ENCODE measurements at places on chromosomes 1 and 21. TPM values are rescaled to one million over a fixed set of nuclear protein-coding genes. Genes with fewer than 3 reads are reported as not detected.

- DNase-seq = no peak
Measured at GRCh38 chr1:167711797-167712196, 10.0 kb upstream of the MPZL1 start.

DNA sequence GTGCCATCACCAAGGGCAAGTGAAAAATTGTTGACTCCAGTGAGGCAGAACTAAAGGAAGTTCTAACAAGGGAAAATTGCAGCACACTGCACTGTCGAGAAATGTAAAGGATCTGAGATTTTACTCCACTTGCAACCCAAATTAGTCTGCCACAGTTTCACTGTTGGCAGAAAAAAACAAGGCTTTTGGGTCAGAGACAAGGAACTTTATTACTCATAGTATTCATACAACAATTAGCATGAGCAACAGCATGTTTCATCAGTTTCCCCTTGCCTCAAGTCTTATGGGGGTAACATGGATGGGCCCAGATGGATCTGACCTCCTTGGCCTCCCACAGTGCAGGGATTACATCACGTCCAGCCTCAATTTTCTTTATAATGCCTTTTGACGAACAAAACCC, 125.3 kb downstream of the LTN1 start:
- no peak for DNase-seq

Gene CAMTA1
- 115 TPM for total RNA-seq

Gene CTTNBP2NL
- total RNA-seq = 38.8 TPM

DNA sequence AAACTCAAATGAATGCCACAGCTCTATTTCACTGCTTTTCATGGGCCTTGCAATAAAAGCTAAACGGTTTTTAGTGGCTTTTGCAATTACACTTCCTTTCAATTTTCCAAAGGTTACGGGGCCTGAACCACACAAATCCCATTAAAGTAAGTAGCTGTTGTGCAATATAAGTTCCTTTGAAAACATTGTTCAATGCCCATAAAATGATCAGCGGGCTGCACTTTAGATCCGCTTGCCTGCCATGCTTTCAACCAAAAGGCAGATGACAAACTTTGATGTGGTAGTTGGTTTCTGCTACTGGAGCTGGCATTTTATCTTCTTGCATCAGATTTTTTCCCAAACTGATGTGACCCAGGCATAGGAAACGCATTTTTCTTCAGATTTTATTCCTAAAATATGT, 50.2 kb downstream of the PRRX1 start:
- DNase-seq = no peak

Gene RSPH1
- 0.31 TPM for total RNA-seq

Gene PTCH2
- 0.83 TPM for total RNA-seq

GRCh38 chr1:110134050-110134595, 16.2 kb upstream of the SLC6A17 start:
- DNase-seq = no peak

GRCh38 chr1:83929184-83929583, 69.7 kb downstream of the TTLL7 start:
- no peak for DNase-seq

Gene CFAP45
- total RNA-seq = 0.85 TPM

DNA sequence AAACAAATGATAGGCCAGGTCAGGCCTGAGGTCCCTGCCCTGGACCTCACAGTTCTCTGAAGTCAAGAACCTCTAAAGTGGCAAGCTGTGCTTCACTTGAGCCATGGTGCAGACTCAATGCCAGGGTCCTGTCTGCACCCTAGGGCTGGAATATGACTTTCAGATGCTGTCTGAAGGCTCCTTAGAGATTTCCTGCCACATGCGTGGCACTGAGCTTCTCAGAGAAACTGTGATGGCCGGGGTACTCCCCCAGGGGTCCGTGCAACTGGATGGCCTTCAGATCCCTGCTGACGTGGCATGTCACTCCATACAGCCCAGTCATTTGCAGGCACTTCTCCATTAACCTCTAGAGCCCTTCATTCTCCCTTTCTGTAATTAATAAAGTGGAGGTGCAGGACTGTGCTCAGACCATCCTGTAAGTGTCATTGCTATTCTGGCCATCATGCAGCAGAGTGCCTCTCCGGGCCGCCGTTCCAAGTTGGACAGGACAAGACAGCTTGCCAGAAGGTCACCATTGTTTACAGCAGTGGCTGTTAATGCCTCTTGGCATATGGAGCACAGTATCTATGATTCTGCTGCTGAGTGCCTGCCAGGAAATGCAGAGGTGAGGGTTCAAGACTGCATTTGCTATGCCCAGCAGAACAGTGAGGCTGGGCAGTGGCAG, 205.1 kb upstream of the COA6 start:
- no peak for DNase-seq

- no peak for DNase-seq
Measured at GRCh38 chr1:5967351-5968160, 24.7 kb downstream of the NPHP4 start.
